ENCODE measurements at places on chromosomes 4 and X.

DNA sequence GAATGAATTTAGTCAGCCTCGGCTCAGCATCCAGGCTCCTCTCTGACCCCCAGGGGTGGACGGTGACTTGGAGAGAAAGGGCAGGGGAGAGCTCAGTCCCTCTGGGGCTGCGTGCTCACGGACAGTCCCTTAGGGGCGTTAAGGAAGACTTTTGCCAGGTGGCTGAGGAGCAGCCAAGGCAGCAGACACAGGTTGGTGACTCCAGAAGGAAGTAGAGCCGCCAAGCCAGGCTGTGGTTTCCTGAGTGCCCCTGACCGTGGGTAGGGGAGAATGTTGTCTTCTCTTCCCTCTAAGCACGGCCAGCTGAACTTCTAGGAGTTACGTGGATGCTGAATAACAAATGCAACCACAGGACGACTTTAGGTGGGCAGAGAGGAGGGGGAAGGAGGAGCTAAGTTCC is 91.0 kb upstream of the MTM1 start:
- DNase-seq = no peak

- no peak for DNase-seq
Measured at GRCh38 chr4:17704020-17704650, 77.3 kb downstream of the FAM184B start.

GRCh38 chr4:14532436-14532835 is 469.8 kb upstream of the CPEB2 start:
- DNase-seq = no peak

GRCh38 chrX:16142246-16142558 is 18.8 kb downstream of the GRPR start:
- no peak for DNase-seq

DNA sequence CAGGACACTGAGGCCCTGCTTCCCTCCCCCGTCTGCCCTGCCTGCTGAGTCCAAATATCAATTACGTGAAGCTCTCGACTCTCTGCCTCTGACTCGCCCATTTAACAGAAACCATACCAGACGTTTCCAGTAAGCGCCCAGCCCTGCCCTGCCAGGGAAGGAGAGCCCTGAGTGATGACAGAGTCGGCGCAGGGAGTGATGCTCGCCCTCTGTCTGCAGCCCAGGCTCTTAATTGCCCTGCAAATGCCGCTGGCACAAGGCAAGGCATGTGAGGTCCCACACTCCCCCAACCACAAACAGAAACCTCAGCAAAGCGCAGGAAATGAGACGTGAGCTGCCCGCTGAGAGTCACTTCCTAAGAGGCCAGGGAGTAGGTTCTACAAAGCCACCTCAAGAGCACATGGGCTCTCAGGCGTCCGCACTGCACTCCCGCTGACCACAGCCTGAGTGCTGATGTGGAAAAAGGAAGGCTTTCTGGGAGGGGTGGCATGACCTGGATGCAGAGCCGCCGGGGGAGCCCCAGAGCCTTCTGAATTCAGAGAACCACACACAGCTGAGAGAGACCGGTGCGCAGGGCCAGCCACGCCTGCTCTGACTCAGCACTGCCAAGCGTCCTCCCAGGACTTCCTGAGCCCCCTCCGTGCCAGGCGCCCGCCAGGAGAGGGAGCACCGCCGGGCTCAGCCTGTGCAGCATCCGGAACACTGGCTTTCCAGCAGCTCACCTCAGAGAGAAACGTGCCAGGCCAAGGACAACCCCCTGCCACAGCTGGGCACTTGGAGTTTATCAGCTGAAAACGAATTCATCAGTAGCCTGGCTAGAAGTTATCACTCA is 5.3 kb downstream of the ZFYVE28 start:
- DNase-seq = peak; percentile 97

DNA sequence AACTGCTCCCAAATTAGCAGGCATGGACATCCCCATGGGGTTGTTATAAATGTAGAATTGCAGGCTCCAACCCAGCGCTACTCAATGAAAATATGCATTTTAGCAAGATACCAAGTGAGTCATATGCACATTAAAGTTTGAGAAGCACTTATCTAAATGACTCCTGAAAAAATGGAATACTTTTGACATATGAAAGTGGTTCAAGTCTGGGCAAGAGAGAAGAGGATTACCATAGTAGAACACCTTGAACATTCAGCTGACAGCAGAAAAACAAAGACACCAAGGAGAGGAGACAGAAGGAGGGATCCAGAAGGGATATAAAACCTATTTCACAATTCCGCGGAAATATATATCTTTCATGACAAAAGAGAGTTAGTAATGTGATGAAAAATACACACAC is 63.2 kb upstream of the CT83 start:
- DNase-seq = no peak

DNA sequence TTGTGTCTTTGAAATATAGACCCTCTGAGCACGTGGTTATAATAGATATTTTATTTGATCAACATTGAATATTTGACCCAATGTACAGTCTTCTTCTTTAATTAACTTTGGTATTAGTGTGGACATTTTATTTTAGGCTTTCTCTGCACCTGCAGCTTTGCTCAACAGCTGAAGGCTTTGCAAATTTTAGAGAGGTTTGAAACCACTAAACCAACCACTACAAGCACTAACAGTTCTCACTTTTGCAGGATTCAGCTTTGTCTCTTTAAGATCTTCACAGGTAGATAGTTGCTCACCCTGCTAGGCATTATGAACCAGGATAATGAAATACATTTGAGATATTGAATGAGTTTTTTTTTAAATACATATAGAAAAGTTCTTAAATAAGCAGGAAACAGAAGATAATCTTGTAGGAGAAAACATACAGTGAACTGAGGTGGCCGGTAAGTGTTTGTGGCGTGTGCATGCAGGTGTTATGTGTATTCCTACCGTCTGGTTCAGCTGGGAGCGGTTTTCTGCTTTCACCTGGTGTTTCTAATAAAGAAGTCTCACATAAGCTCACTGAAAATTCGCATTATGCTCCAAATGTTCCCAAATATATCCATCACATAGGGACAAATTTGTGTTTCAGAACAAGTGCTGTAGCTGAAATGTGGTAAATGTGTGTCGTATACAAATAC is 1508.3 kb upstream of the TENM3 start:
- no peak for DNase-seq

- no peak for DNase-seq
Measured at GRCh38 chr4:98505992-98506391, 152.4 kb downstream of the TSPAN5 start.

GRCh38 chr4:36233567-36234266 is 10.6 kb downstream of the ARAP2 start:
- DNase-seq = no peak

GRCh38 chrX:136030303-136031191 is 45.3 kb downstream of the SLC9A6 start:
- no peak for DNase-seq

- DNase-seq = no peak
Measured at GRCh38 chr4:64079316-64079715, 329.9 kb downstream of the TECRL start.

- no peak for DNase-seq
Measured at GRCh38 chr4:168794881-168795280, 215.2 kb downstream of the CBR4 start.

GRCh38 chr4:78689261-78689660 is 86.9 kb upstream of the BMP2K start:
- no peak for DNase-seq
